Sciatic nerve (tissue), 2 donors: ENCODE measurements at places on chromosomes 7 and 10. TPM values are rescaled to one million over a fixed set of nuclear protein-coding genes. Genes with fewer than 3 reads are reported as not detected.

DNA sequence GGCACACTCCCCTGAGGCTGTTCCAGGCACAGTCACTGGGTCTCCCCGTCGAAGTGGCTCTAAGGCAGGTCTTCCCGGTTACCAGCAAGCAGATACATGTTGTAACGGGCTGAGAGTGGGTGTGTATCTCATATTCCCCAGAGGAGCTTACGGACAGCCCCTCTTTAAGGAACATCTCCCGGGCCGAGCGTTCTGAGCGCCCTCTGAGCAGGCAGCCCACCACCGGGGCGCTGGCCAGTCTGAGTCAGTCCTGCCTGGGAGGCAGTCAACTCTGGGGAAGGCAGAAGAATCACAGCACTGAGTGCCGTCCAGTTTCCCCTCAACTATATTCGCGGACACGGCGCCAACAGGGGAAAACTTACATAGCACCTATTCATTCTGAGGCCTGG is 117.4 kb downstream of the LHPP start:
- no peak for DNase-seq

HKDC1 gene
- total RNA-seq, result 12.0 TPM

GRCh38 chr10:77581738-77582137 is 55.9 kb downstream of the KCNMA1 start:
- no peak for DNase-seq

DNA sequence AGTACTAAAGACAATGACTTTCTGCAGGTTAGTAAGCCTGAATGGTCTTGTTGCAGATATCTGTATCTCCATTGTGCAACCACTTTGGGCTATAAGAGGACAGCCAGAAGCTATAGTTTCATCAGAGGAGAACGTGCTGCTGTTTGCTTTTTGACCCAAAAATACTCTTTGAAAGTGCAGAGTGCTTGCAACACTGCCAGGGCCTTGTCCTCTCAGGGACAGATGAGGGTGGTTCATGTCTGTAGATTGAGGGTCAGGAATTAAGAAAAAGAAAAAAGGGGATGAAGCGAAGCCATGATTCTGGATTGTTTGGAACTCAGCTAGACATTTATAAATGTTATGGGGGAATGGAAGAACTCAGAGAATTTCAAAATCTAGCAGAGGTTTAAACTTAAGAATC is 212.5 kb downstream of the SEC23IP start:
- DNase-seq, result no peak

DNA sequence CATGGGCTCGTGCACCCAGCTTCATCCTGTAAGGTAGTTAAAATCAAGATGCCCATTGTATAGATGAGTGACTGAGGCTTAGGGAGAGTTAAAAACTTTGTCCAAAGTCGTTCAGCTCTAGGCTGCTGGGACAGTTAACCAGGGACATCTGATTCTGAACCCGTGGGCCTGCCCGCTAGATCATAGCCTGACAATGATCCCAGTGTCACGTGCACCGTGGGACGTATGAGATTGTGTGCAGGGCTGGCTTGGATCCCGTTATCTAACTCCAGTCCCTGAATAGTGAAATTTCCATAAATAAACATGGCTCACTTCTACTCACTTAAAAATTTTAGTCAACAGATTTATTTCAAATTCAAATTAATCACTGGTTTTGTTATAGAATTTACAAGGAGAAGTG is 24.9 kb downstream of the C10orf120 start:
- no peak for DNase-seq
